ENCODE measurements at places on chromosomes 5 and 9.

- DNase-seq, result no peak
Measured at GRCh38 chr9:137172901-137173795, 1.3 kb upstream of the TMEM210 start.

- no peak for DNase-seq
Measured at GRCh38 chr9:76772686-76773445, 8.6 kb downstream of the PCA3 start.

- DNase-seq, result no peak
Measured at GRCh38 chr5:107263387-107264018, 407.2 kb downstream of the EFNA5 start.

DNA sequence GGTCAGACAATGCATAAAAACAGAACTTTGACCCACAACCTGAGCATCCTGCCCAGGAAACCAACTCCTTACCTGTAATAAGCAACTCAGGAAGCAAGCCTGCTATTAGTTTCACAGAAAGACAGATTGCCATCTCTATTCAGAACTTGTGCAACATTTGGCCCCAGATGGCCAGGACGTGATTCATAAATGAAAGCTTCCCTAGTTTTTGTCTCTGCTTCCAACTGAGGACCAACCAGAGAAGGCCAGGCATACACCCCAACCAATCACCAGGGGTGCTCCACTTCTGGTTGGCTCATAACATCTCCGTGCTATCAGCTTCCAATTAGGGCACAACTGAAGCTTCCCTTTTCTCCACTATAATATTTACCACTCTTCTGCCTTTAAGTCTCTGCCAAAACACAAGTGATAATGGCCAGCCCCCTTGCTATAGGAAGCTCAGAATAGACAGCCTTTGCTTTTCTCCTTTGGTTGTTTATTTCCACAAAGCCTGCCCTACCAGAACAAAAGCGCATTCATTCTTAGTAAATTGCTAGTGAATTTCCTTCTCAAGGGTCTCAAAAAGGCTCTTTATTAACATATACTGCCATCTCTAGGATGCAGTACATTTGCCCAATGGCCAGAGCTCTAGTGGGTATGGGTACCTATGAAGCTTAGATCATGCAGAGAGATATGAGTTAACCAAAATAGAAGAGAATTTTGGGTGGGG lies 289.7 kb upstream of the DAP start:
- no peak for DNase-seq

- DNase-seq, result no peak
Measured at GRCh38 chr9:111029260-111029659, 9.0 kb downstream of the LPAR1 start.

DNA sequence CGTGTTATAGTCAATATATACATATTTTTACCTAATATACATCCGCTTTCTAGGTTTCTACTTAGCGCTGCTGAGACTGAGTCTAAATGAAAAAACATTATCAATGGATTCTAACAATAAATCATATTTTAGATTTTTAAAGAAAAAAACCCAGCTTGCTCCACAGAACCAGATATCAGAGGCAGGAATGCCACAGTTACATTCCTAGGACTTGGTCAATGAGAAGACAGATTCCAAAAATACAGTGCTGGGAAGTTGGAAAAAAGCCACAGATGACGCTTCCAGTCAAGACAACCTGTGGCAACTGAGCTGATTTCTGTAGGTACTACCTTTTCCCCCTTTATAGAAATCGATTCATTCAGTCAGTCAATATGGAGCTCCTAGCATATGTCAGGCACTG lies 577 bp upstream of the CCDC112 start:
- DNase-seq, result no peak

DNA sequence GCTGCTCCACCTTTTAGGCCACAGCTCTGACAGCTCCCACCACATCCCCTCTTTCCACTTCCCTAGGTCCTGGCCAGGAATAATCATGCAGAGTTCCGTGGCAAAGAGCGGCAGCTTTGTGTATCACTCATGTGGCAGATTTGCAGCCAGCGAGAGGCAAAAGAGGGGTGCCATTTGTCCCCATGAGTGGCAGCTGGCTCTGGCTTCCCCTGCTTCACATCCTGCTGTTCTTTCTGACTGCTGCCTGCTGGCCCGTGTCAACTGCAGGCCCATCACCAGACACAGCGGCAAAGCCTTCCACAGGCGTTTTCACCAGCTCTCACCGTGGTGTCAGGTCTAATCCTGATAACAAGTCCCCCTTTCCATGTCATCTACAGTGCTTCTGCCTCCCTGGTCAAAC lies 430.6 kb upstream of the DAP start:
- DNase-seq, result no peak

GRCh38 chr9:121607434-121608167 lies 43.8 kb upstream of the DAB2IP start:
- DNase-seq, result no peak

Measured in H9 (cell line).